ENCODE measurements at places on chromosomes 3 and 15.

DNA sequence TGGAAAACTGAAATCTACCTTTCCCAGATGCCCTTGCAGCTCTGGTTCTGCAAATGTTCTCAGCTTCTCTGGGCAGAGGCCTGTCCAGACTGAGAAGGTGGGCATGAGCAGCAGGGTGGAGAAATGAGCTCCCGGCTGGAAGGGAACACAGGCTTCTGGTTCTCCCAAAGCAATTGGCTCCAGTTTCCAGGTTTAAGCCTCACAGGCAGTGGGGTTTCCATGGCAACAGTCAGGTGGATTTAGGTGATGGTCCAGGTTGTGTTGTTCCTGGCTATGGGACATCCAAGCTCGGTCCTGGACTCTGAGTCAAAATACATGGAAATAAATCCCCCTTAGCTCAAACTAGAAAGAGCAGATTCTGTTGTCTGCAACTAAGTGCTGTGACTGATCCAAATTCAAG lies 94.6 kb upstream of the IQSEC1 start:
- no peak for DNase-seq

DNA sequence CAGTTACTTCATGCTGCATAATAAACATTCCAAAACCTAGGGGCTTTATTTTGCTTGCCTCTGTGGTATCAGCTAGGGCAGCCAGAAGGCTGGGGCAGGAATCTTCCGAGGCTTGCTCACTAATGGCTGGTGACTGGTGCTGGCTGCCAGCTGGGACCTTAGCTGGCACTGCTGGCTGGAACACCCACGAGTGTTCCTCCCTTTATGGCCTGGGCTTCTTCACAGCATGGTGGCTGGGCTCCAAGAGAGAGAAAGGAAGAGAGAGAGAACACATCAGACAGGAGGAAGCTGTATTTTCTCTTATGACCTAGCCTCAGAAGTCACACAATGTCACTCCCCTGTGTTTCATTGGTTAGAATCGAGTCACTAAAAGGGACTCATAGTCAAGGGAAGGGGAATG lies 23.9 kb upstream of the CDCP1 start:
- no peak for DNase-seq

DNA sequence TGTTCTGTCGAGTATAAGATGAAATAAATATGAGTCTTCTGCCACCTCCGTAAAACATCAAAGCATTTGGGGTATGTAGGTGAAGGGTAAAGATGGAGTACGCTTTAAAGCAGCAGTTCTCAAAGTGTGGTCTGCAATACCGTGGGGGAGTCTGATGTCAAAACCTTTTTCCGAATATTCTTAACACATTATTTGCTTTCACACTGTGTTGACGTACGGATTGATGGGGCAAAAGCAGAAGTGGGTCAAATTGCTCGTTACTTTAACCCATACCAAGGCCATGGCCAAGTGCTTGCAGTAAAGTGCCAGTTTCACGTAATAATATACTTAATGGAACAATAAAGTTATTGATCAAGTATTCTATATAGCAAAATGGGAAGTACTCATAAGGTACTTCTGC lies 36.3 kb downstream of the PAK2 start:
- DNase-seq: no peak

DNA sequence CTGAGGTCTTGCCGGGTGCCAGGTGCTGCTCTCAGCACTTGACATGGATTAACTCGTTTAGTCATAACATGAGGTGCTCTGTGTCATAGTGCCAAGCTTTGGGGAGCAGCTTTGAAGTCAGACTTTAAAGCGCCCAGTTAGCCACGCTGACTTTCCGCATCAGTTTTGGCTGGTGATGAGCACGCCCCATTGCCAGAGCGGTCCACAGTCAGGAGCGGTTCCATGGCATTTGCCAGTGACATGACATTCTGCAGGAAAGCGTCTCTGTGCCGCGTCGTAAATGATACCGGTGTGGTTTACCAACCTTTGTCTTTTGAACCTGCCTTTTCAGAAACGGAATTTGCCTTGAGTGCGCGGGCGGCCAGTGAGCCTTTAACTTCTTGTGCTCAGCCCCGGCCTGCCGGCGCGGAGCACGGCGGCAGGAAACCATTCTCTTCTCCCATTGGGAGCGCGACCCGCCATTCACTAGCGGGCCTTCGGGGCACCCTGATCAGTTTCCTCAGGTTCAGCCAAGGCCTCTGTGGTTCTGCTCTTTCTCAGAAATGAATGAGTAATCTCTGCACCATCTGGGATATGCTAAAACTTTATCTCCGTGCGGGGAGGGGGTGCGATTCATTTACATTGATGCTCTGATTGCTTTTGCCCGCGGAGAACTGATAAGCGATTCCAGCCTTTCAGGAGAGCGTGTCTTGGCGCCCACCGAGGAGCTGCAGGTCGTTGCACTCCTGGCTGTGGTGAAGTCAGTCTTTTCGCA lies 1.7 kb upstream of the SLC2A2 start:
- no peak for DNase-seq

GRCh38 chr3:148727231-148727630 lies 29.5 kb downstream of the AGTR1 start:
- DNase-seq: no peak

- no peak for DNase-seq
Observed at GRCh38 chr3:106255870-106256248, 387.0 kb upstream of the CBLB start.

GRCh38 chr3:14832975-14833722 lies 14.4 kb downstream of the FGD5 start:
- no peak for DNase-seq

GRCh38 chr3:10635446-10636076 lies 130.2 kb upstream of the ATP2B2 start:
- no peak for DNase-seq

- no peak for DNase-seq
Observed at GRCh38 chr3:5036858-5037257, 57.6 kb downstream of the BHLHE40 start.

DNA sequence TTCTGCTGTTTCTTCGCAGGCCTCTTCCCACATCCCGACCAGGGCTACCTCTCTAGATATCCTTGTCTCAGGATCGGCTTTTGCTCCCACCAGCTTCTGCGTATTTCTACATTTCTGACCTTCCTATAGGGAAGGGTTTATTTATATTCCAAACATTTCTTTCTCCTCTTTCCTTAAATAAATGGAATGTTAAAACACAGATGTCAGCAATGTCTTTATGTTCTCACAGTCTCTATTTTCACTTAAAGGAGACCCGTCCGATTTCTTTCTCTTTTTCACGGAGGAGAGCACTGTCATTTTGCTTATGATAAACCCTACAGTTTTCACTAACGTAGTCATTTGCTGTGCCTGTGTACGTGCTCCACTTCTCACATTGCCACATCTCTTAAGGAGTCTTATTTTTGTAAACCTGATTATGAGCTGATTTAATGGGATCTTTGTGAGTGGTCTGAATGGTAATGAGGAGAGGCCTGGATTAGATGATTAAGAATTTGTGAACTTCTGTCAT lies 630 bp downstream of the KIF15 start:
- no peak for DNase-seq

DNA sequence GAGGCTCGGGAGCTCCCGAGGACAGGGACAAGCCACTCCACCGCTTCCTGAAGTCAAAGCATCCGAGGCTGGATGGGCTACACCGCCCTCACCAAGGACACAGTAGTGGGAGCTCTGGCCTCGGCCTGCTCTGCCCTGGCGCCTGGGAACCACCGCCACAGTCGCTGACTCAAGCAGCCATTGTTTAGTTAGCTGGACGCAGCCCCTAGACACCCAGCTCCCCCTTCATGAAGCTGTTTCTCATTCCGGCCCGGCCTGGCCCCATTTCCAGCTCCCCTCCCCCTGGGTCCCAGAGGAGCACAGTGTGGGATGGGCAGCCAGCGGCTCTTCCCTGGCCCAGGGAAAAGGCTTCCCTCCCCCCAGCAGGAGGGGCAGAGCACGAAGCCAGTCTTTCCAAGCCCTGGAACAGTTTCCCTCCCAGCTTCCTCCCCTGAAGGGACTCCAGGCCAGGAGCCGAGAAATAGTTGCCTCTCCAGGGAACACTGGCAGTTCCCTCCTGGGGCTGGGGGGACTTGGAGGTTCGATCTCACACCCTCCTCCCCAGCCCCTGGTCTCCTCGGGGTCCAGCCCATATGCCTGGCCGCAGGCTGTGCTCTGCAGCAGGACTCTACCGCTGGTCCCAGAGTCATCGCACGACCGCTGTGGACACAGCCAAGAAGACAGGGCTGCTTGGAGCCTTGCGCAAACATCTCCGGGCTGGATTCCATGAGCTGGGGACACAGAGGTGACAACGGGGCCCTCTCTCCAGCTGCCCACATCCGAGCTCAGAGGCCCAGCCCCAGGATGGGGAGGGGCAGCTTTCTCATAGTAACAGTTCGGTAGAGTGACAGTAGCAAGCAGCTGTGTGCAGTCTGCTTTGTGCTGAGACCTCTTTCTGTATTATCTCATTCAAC lies 10.0 kb downstream of the PLXND1 start:
- no peak for DNase-seq

- no peak for DNase-seq
Observed at GRCh38 chr3:73188707-73189106, 127.2 kb downstream of the EBLN2 start.

DNA sequence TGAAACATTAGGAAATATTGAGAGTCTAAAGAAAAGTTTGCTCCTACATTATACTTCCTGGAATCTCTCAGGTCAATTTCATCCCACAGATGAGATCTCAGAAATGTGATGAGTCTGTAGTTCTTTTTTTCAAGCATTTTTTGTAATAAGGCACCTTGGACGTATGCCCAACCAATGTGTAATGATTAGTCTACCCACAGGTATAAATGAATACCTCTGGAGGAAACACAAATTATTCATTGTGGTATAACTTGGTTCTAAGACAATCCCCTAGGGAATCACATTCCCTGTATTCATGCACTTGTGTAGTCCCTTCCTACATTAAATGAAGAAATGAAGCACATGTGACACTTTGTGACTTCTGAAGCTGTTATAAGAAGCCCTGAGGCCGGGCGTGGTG lies 596.2 kb upstream of the UBE2E2 start:
- DNase-seq: no peak

DNA sequence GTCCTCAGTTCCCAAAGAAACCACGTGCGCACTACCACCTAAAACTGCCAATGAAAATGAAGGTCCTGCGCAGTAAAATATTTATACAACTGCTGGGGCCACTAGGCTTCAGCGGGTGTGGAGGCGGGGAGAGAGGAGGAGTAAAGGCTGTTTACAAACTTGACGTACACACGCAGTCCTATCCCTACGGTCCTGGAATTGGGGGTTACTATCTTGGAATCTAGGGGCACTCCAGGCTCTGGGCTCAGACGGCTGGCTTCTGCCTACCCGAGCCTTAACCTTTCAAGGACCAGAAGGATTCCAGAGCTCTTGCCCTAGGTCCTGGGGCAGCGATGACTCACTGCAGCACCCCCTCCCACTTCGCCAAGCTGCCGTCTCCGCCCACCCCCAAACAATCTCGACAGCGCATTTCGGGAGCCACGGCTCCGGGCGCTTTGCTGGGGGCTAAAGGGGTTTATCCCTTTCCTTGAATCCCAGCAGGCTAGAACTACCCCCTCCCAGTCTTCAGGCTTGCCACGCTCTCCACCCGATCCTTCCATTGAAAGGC lies 3.0 kb downstream of the ADAMTS9 start:
- no peak for DNase-seq

- no peak for DNase-seq
Observed at GRCh38 chr15:91803260-91803659, 50.2 kb upstream of the SLCO3A1 start.

DNA sequence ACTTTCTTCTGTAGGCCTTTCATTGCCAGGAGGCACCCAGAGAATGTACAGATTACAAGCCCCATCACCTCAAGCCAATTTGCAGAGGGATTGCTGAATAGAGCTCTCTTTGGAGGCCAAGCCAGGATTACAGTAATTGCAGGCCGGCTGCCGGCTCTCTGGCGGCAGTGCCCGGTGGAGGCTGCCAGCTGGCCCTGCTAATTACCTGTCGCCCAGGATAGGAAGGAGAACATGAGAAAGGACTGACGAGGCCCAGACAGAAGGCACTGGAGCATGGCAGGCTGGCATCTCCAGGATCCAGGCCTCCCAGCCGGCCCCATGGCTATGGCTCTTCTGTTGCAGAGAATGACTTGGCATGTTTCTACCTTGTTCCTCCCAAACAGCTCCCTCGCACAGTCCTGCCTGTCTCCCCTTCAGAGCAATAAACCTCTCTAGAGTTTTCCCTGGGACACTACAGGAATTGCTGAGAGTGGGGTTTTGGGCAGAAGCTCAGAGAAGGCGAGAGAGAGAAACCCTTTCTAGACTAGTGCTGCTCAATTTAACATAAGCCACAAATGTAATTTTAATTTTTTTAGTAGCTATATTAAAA lies 273.6 kb upstream of the PROK2 start:
- DNase-seq: no peak

DNA sequence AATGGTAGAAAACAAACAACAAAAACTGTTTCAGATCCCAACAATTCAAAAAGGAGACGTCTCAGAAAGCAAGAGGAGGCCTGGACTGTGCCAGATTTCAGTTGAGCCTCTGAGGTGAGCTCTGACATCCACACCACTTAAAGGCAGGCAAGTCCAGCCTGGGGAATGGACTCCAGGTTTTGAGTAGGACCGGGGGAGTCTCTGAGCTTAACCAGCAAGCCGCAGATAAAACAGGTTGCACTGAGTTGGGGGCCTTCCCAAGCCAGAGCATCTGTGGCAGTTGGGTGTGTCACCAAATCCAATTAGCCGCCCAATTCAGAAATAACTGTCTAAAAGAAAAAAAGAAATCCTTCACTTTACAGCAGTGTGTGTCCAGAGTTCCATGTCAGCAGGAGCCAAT lies 54.7 kb downstream of the OXNAD1 start:
- DNase-seq: no peak

GRCh38 chr3:54917862-54918261 lies 10.0 kb downstream of the LRTM1 start:
- DNase-seq: no peak

- no peak for DNase-seq
Observed at GRCh38 chr3:195097331-195098255, 173.4 kb downstream of the XXYLT1 start.

DNA sequence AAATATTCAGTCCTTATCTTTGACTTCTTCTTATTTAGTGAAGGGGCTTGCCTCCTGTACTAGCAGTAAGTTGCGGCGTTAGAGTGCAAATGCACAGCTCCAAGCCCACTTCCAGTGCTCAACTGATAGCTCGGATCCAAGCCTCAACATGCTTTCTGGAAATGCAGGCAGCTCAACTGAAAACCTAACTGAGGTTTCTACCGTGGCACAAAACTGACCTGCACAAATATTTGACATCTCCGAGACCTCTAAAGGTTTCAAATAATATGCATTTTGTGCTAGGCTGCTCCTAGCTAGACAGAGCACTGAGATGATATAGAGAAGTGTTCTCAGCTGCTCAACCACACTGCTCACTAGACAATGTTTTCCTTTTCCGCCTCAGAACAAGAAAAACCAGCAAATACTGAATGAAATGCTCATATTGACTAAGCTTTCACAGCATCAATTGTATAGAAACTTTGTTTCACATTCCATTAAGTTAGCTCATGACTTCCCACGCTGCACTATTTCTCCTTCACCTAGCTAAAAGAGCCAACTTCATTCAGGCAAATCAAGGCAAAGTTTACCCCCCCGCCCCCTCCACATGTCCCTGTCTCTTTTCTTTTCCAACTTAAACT lies 822 bp downstream of the ZNF385D start:
- DNase-seq: no peak

GRCh38 chr15:59688423-59688781 lies 718 bp downstream of the BNIP2 start:
- no peak for DNase-seq

- no peak for DNase-seq
Observed at GRCh38 chr3:151875759-151876158, 2.3 kb downstream of the SUCNR1 start.

- no peak for DNase-seq
Observed at GRCh38 chr3:141816958-141817357, 53.8 kb downstream of the GRK7 start.

- DNase-seq: no peak
Observed at GRCh38 chr3:27540231-27540630, 56.0 kb upstream of the SLC4A7 start.

Data from stimulated activated CD4-positive, alpha-beta T cell treated with anti-CD3 and anti-CD28 coated beads, Interleukin-1b, Interleukin-23, amount 100 ng/mL, for 1 hour (primary cell).